ENCODE measurements at places on chromosomes 6 and 20. TPM values are rescaled to one million over a fixed set of nuclear protein-coding genes. Genes with fewer than 3 reads are reported as not detected.

B4GALT5 gene
- 60.1 TPM for total RNA-seq

MUC21 gene
- total RNA-seq = not detected

FRK gene
- 0.11 TPM for total RNA-seq

- peaks cover 4% of the 10 kb centered on the region for H3K4me1 ChIP-seq
- H3K36me3 ChIP-seq = no peaks in the 10 kb centered on the region
- no peak for DNase-seq
- H3K27ac ChIP-seq = no peak overlapping the region
Measured at GRCh38 chr6:79862711-79863110, 84.6 kb downstream of the ELOVL4 start.

GRCh38 chr20:24951536-24952083 is 2.5 kb downstream of the CST7 start:
- H3K4me3 ChIP-seq = no peak overlapping the region
- no peaks in the 10 kb centered on the region for H3K36me3 ChIP-seq
- no peak for DNase-seq
- no peaks in the 10 kb centered on the region for H3K27me3 ChIP-seq
- H3K27ac ChIP-seq = no peak overlapping the region

DNA sequence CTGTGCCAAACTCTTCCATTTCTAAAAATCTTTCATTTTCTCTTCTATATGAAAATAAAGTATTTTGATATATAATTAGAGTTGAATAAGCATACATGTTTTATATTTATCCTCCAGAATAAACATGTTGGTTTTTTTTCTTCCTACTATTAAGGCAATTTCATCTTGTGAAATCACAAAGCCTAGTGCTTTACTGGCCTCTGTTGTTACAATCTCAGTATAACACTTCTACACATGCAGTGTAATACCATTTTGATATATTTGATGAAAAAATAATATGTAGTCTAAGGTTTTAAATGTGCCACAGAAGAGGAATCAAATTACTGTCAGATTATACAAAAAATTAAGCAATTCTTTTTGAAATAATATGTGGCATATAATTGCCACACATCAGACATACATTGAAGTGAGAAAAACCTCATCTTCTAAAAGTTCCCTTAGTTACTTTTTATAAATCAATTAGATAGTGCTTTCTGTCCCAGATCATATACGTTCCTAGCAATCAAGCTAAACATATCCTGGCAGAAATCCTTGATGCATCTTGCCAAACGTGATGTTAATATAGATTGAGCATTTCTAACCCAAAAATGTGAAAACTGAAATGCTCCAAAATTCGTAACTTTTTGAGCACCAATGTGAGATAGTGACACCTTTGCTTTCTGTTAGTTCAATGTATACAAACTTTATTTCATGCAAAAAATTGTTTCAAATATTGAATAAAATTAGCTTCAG is 225.1 kb upstream of the MANEA start:
- no peaks in the 10 kb centered on the region for H3K27me3 ChIP-seq
- no peak overlapping the region for H3K27ac ChIP-seq
- no peaks in the 10 kb centered on the region for H3K36me3 ChIP-seq
- no peak overlapping the region for H3K4me3 ChIP-seq
